MCF 10A (cell line): ENCODE measurements at places on chromosomes 1 and 21.

DNA sequence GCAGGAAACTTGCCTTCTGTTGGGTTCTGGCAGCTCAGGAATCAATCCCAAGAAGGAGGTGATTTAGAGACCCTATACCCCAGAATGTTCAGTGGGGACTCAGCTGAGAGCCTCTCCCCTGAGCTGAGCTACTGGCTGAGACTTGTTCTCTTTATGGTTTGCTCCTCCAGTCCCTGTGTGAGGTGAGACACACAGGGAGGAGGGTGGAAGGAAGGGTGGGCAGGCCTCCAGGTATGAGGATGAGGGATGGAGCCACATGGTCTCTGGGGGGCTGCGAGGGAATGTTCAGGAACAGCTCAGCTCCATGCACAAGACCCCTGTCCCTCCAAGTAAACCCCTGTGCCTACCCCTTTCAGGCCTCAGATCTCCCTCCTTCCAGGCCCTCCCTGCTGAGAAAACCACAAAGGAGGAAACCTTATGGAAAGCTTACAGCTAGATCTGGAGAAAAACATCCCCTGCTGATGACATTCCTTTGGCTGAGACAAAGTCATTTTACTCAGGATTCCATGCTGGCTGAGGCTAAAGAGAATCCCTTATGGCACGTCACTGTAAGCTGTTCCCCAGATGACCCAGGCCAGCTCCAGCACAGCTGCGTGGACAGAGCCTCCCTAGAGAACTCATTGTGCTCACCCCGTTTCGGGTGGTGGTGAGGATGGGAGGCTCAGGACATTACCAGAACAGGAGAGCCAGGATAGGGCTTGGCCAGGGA lies 91.5 kb upstream of the IPO9 start:
- DNase-seq = no peak

GRCh38 chr1:229567109-229567868 lies 8.8 kb upstream of the ABCB10 start:
- DNase-seq = no peak

DNA sequence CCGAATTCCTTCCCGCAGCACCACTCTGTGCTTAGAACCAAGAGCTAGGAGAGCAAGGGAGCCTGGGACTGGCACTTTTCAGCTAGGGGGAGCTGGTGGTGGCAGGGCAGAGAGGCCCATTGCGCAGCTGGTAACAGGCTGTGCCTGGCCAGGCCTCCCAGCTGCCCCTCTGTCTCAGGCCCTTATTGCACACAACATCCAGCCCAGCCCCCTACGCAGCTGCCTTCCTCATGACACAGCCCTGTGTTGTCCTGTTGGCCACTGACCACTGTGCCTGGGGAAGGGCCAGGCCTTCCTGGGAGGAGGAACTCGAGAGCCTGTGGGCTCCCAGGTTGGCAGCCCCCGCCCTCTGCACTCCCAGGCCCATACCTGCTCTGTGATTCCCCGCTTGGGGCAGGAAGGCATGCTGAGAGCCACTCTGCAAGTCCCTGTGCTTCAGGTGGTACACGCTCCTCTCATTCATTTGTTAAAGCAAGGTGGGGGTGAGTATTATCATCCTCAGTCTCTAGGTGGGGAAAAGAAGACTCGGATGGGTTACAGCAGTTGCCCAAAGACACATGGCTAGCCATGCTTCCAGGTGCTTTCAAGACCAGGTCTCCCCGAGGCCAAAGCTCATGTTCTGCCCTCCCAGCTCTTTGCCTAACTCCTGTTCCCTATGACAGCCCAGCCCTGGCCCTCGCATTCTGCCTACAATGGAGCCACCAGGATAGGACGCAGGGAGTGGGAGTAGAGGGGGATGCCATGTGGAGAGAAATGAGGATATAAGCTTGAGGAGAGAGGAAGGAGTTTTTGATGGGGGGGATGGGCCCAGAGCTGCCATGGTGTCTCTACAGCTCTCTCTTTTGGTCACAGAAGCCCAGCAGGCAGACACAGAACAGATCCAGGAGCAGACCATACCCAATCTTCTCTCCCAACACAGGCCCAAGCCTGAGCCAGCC lies 81.8 kb downstream of the TMEM53 start:
- no peak for DNase-seq

- DNase-seq = peak; percentile 65
Measured at GRCh38 chr1:185720633-185721272, 13.4 kb upstream of the HMCN1 start.

DNA sequence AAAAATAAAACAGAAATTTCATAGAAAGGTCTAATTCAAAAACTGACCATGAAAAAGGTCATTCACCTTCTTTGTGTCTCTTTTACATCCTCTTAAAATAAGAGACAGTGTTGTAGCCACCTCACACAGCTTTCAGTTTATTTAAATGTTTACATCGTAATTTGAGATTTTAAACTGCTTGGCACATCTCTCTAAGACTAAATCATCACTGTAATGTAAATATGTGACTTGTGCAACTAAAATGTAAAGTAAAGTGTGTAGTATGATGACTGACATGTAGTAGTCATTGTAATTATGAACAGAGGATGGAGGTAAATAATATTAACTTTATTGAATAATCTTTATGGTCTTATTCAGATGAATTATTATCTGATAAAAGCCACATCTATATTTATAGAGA lies 283.9 kb downstream of the KCNT2 start:
- DNase-seq = peak; percentile 24

- DNase-seq = peak; percentile 69
Measured at GRCh38 chr21:26715878-26716506, 129.2 kb downstream of the ADAMTS1 start.

DNA sequence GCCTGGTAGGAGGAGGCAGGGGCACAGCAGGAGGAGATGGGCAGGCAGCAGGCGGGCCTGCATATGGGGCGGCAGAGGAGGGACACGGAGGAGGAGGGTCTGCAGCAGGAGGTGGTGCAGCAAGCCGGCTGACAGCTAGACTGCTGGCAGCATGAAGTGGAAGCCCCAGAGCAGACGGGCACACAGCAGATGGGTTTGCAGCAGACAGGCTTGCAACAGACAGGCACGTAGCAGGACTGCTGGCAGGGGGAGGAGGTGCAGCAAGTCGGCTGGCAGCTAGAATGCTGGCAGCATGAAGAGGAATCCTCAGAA lies 615 bp downstream of the KRTAP10-5 start:
- no peak for DNase-seq

DNA sequence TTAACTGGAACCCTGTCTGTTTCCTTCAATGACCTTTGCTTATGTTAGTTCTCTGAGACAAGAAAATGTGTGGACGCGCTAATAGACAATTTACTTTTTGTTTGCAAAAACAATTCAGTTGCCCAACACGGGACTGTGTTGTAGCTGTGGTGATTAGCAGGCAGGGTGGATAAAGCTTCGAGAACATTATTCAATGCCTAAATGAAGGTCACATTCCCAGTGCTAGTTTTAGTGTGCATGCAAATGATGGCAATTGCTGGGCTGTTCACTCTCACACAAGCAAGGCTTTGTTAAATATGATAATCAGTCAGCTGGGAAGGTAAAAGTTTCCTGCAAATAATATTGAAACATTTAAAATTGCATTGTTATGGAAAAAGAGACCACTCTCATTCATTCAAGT lies 188.4 kb downstream of the BACH1 start:
- DNase-seq = no peak

GRCh38 chr1:219910716-219911115 lies 17.6 kb downstream of the SLC30A10 start:
- no peak for DNase-seq

GRCh38 chr1:2135441-2135841 lies 59.1 kb downstream of the FAAP20 start:
- DNase-seq = no peak

GRCh38 chr1:202638019-202638700 lies 72.1 kb downstream of the SYT2 start:
- no peak for DNase-seq

DNA sequence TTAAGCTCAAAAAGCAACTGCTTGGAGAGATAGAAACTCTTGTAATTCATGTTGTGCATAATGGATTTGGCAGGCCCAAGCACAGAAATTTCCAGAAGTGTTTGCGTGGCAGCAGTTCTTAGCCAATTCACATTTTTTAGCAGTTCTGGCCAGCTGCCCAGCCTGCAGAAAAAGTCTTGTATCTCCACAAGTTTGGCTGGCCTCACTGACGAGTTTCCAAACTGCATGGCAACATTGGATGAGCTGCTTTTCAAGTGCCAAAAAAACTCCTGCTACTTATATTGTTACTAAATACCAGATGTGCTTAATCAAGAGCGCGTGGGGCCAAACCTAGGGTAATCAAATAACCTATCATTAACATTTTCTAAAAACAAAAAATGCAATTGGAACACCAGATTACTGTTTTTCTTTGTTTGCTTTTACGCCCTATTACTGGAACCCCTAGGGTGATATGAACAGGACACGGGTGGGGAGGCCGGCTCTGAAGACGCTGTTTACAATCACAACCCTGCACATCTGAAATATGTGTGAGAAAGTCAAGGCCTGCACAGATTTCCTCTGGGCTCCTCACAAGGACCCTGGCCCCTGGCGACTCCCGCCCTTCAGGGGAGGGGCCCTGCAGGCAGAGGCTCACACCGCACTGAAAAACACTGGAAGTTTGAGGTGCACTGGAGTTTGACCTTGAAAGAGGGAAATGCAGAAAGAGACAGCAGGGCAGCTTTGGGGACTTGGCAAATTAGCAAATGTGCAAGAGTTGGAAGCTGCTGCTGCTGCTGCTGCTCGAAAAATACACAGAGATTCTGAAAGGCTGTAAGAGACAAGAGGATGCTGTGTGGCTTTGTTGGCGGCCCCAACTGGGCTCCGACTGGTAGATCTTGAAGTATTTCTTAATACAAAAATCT lies 55.2 kb upstream of the TARBP1 start:
- DNase-seq = peak; percentile 100

- DNase-seq = peak; percentile 83
Measured at GRCh38 chr1:94597701-94598100, 56.1 kb upstream of the F3 start.

GRCh38 chr1:205317311-205317917 lies 4.1 kb downstream of the NUAK2 start:
- peak; percentile 99 for DNase-seq

DNA sequence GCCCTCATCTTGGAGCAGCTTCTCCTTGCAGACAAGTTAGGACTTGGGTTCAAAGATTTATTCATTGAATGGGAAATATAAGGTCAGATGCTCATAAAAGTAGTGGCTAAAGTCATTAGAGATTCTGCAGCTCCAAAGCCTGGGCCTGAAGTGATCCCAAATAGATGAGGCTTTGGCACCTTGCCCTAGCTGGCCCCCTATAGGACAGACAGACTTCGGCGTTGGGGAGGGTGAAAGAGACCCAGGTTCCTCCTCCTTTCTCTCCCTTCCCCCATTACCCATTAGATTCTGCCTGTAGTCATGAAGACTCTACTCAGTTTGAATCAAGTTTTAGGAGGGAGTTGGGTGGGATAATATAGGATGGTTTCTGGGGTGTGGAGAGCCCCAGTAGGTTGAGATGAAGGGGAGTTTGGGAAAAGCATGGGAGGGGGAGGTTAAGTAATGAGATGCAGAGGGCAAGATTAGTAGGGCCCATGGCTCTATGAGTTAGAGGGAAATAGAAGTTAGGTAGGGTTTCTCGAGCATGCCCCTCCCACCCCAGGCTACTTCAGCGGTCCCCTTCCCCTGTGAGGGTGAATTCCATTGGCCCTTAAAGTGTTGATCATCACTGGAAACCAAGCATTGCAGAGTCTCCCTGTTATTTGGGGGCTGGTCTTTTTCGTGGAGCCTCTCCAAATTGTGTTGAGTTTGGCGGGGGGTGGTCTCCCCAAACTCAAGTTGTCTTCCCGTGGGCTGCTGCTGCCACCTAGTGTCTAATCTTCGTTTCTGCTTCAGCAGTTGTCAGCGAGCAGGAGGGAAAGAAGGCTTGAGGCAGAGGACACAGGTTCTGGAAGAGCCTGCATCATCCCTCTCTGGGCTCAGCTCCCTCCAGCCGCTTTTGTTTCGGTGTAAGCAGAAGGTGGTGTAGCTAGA lies 2.1 kb upstream of the AHDC1 start:
- DNase-seq = peak; percentile 64

DNA sequence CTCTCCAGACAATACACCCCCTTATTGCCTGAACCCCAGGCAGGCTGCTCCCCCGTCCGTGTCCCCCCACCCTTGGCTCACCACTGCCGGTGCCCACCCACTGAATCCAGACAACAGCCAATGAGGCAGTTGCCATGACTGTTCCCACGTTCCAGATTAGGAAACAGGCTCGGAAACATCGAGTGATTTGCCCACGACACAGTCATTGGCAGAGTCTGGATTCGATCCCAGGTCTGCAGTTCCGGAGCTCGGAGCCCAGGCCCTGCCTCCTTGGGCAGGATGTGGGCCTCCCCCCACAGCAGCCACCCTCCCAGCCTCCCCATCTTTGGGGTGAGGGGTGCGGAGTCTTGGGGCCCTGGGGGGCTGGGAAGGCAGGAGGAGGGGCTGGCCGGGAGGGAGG lies 20.3 kb upstream of the CLSTN1 start:
- DNase-seq = peak; percentile 48

DNA sequence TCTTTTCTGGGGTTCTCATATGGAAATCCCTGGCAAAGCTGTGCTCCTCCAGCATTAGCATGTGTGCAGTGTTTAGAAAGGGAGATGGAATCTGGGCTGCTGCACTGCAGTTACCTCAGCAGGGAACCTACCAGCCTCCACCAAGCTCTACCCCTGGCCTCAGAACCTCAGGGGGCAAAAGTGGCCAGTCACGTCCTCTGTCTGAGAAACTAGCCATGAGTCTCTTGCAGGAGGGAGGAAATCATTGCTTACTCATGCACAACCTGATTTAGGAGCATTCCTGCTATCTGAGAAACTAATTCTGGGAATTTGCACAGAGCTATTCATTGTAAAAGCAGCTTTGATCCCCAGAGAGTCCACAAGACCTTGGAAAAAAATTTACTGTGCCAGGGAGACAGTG lies 80.6 kb upstream of the IPO9 start:
- DNase-seq = peak; percentile 69

GRCh38 chr1:222680080-222680479 lies 32.2 kb downstream of the AIDA start:
- DNase-seq = no peak

DNA sequence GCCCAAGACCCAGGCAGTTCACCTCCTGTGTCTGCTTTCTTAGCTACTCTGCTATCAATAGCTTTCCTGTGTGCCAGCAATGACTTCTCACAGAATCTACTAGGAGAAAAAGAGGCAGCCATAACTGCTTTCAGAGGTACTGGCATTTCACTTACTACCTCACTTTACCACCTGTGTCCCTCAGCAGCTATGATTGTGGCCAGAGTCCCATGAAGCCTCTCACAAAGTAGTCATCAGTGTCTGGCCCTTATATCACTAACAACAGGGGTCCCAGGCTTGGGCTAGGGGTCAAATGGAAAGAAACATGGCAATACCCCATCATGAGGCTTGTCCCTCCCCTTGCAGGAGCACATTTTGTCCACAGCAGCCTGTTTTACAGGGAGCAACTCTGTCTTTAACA lies 62.7 kb upstream of the EPS8L3 start:
- DNase-seq = no peak

- DNase-seq = no peak
Measured at GRCh38 chr1:166182281-166182680, 15.5 kb upstream of the FAM78B start.

- DNase-seq = no peak
Measured at GRCh38 chr21:24899138-24899537, 708.1 kb downstream of the MRPL39 start.
